ENCODE measurements at places on chromosomes 11 and 22. TPM values are rescaled to one million over a fixed set of nuclear protein-coding genes. Genes with fewer than 3 reads are reported as not detected.
A peak's percentile ranks its signal among the peaks of the same experiment; 100 is the strongest.

CRYBA4 gene
- not detected for total RNA-seq

CPT1A gene
- 63.2 TPM for total RNA-seq

F2 gene
- total RNA-seq, result 0.16 TPM

OR10D3 gene
- not detected for total RNA-seq

TNNT3 gene
- total RNA-seq, result 2.8 TPM

MFRP gene
- total RNA-seq, result not detected

- H3K27me3 ChIP-seq, result no peaks in the 10 kb centered on the region
- H3K4me1 ChIP-seq, result peaks cover 13% of the 10 kb centered on the region
- H3K27ac ChIP-seq, result no peak overlapping the region
- peaks cover 54% of the 10 kb centered on the region for H3K36me3 ChIP-seq
- no peak overlapping the region for H3K4me3 ChIP-seq
Measured at GRCh38 chr22:41178425-41178975, 26.6 kb upstream of the L3MBTL2 start.

DNA sequence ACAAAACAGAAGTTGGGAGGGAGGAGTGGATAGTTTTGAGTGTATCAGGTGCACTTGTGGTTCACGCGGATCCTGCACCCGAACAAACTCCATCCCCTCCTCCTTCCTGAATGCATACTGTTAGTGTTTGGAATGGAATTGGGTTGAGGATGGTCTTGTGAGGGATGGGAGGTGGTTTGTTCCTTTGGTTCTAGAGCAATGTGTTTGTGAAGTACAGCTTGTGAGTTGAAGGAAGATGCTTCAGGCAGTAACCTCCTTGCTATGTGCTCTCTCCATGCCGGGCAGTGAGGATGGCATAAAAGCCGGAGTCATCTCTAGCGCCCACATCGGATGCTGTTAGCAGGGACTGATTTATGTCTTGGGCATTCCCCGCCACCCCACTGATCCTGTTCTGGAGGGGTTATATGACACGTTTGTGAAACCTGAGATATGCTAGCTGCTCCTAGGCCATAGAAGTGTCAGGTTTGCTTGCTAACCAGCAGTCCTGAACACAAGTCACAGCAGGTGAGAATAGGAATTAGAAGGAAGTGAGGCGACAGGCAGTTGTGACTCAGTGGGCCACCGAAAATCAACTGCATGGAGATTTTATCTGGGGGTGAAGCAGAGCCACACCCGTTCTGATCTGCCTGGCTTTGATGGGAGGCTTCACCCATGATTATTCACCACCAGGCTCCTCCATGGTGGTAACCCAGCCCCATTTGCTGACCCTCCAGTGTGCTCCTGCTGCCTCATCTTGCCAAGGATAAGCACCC, 2.2 kb downstream of the BCR start:
- H3K4me1 ChIP-seq, result peaks cover 62% of the 10 kb centered on the region
- peaks cover 5% of the 10 kb centered on the region for H3K27me3 ChIP-seq
- peak; percentile 37 for DNase-seq
- peak overlapping the region; percentile 36 for H3K27ac ChIP-seq
- H3K4me3 ChIP-seq, result peak overlapping the region; percentile 79

DNA sequence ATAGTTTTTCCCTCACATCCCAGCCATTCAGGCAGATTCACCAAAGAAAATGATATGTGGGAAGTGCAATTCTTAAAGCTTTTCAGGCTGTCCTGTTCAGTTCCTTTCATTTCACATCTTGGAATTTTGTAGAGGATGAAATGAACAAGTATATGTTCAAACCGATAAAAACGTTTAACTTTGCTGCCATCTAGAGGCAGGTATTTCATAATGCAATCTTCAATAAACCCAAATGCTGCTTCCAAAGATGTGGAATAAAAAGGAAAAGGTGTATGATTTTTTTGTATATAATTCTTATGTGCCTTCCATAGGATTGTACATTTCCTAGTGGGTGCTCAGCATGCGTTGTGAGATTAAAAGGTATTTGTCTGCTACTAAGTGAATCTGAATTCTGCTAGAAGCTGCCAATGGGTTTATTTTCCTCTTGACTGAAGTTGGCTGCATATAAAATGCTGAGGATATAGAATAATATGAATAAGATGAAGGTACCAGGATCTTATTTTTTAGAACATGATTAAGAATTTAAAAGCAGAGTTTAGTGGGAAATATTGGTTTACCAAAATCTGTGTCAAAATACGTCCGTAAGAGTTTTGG, 199.3 kb downstream of the PGR start:
- H3K4me3 ChIP-seq, result no peak overlapping the region
- no peaks in the 10 kb centered on the region for H3K27me3 ChIP-seq
- DNase-seq, result no peak

- DNase-seq, result no peak
- peaks cover 3% of the 10 kb centered on the region for H3K27me3 ChIP-seq
- no peak overlapping the region for H3K27ac ChIP-seq
- H3K4me1 ChIP-seq, result peaks cover 3% of the 10 kb centered on the region
- no peaks in the 10 kb centered on the region for H3K36me3 ChIP-seq
- H3K4me3 ChIP-seq, result no peak overlapping the region
Measured at GRCh38 chr22:35393116-35394010, 6.6 kb upstream of the MCM5 start.

- no peaks in the 10 kb centered on the region for H3K27me3 ChIP-seq
- DNase-seq, result no peak
- no peak overlapping the region for H3K27ac ChIP-seq
- H3K4me1 ChIP-seq, result peaks cover under 1% of the 10 kb centered on the region
Measured at GRCh38 chr11:18005376-18006129, 7.3 kb downstream of the SERGEF start.

DNA sequence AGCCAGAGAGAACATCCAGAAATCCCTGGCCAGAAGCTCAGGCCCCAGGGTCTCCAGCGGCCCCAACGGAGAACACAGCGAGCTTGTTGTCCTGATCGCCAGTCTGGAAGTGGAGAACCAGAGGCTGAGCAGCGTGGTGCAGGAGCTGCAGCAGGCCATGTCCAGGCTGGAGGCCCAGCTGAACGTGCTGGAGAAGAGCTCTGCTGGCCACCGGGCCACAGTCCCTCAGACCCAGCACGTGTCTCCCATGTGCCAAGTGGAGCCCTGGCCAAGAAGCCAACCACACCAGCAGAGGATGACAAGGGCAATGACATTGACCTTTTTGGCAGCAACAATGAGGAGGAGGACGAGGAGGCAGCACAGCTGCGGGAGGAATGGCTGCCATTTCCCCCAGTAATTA, 20.6 kb upstream of the SCGB1D1 start:
- H3K27ac ChIP-seq, result no peak overlapping the region
- no peaks in the 10 kb centered on the region for H3K36me3 ChIP-seq
- no peak for DNase-seq

- no peaks in the 10 kb centered on the region for H3K36me3 ChIP-seq
- peak within 1 kb of the TSS; percentile 69 for H3K27ac ChIP-seq
- H3K4me1 ChIP-seq, result peaks cover 43% of the 10 kb centered on the region
- H3K4me3 ChIP-seq, result peak within 1 kb of the TSS; percentile 75
- H3K27me3 ChIP-seq, result peaks cover 1% of the 10 kb centered on the region
Measured at GRCh38 chr11:88174709-88175568, at the start of gene RAB38. TSS of gene RAB38 (minus strand) at chr11:88175443. CDS start at chr11:88175384, 59 bp downstream.

DNA sequence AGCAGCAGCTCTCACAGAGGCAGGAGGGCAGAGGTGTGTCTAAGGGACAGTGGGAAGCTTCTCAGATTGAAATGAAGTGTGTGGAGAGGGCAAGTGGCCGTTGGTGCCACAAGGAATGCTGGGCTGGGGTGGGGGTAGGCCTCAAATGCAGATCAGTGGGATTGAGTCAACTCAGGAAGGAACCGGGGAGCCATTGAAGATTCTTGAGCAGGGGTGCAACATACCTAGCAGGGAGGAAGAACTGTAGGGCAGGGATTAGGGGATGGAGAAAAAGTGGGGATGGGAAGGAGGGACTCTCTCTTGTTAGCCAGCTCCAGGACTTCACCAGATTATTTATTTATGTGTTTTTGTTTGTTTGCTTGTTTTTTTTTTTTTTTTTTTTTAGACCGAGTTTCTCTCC, 2.9 kb upstream of the SEC14L2 start:
- no peak overlapping the region for H3K27ac ChIP-seq
- peaks cover 62% of the 10 kb centered on the region for H3K4me1 ChIP-seq
- H3K36me3 ChIP-seq, result no peaks in the 10 kb centered on the region
- H3K27me3 ChIP-seq, result no peaks in the 10 kb centered on the region
- no peak overlapping the region for H3K4me3 ChIP-seq
